Anterior cingulate cortex (tissue), 58 donors: ENCODE measurements at places on chromosomes 6 and 20.

- DNase-seq = no peak
Observed at GRCh38 chr20:21681234-21681921, 24.1 kb upstream of the PAX1 start.

GRCh38 chr6:34562350-34562749 is 6.2 kb upstream of the SPDEF start:
- DNase-seq = no peak

- no peak for DNase-seq
Observed at GRCh38 chr20:47038566-47039560, 144.2 kb downstream of the EYA2 start.

DNA sequence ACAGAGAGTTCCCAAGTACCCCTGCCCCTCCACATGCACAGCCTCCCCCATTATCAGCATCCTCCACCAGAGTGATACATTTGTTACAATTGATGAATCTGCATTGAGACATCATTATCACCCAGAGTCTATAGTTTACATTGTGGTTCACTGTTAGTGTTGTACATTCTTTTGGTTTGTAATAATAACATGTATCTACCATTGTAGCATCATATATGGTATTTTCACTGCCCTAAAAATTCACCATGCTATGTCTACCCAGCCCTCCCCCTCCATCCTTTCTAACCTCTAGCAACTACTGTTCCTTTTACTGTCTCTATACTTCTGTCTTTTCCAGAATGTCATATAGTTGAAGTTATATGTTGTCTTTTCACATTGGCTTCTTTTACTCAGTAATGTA is 273.9 kb upstream of the RNF217 start:
- DNase-seq = no peak

DNA sequence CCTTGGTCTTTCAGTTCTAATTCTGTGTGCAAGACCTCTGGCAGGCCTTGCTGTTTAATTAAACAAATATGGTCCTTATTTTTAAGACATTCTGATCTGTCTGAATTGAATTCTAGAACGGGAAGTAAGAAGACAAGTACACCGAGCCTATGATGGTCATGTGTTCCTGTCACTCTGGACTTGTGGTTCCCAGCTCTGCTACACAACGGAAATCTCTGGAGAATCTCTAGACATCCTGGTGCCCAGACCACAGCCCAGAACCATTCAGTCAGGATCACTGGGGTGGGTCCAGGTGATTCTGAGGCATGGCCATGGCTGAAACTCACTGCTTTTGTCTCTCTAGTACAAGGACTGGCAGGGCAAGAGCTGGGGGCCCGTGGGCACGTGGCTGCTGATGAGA is 15.9 kb upstream of the KCNK16 start:
- DNase-seq = no peak

DNA sequence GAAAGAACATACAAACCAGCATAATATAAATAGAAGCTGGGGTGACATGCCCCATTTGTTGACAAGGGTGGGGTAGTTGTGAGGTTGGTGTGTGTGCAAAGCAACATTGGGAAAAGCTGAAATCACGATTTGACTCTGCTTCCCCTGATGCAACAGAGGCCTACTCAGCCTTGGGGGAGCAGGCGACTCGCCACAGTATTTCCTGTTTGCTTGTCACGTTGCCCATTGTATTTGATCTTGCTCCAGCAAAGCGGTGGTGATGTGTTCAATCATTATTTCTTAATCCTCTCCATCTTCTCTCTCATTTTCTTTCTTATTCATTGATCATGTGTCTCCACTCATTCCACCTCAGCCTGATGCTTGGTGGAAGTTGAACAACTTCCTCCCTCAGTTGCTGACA is 165.8 kb upstream of the CITED2 start:
- no peak for DNase-seq

DNA sequence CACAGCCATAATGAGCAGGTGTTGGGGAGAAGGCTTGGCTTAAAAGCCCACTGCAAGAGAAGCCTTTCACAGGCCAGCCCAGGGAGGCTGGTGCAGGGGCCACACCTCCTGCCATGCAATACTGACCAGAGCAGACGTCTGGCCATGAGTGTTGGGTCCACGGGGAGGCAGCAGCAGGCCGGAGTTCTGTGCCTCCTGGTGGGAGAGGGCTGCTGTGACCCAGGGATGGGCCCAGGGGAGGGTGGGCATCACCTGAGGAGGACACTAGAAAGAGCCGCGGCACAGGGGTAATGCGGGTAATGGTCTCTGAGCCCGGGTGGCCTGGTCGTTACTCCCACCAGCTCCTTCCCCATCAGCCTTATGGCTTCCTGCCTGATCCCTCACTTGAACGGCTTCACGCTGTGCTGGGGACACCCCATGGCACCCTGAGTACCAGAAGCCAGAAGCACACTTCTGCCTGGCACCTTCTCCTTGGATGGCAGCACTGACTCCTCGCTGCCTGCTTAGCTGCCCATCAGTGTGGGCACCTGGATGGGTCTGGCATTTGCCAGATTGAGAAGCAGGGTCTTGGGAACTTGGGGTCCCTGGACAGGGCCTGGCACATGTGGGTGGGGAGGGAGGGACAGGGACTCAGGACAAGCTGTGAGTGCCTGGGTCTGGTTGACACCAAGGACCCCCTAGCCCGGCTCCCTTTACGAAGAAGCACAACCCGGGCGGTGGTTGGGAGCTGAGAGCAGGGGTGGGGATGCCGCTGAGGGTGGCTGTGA is 108.8 kb downstream of the ASXL1 start:
- DNase-seq = no peak

- DNase-seq = no peak
Observed at GRCh38 chr20:48758206-48758820, 69.5 kb downstream of the PREX1 start.

GRCh38 chr20:40438161-40438830 is 250.7 kb downstream of the MAFB start:
- no peak for DNase-seq

DNA sequence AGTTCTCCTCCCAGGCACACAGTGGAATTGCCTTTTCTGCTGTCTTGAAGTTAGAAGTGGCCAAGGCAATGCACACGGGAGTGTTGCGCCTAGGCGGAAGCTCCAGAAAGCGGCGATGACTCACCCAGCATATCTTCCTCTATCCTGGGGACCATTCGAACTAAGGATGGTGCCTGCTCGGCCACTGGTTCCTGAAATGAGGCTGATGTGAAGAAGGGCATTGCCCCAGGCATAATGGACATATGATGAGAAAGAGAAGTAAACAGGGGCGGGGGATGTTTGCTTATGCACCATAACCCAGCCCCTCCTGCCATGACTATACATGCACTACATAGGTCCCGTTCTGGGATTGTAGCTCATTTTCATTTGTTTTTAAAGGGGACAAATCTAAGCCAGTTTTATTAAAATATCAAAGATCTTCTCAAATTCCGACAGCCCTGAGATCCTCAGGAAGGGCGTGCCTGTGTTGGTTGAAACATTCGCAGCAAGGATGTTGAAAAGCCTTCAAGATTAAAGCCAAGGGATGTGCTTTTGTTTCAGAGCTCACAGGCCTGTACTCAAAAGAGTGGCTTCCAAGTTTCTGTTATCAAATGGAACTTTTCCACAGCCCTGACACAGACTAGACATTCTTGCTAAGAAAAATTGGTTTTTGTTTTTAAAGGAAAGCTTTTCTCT is 218.5 kb downstream of the LY86 start:
- peak; percentile 32 for DNase-seq

DNA sequence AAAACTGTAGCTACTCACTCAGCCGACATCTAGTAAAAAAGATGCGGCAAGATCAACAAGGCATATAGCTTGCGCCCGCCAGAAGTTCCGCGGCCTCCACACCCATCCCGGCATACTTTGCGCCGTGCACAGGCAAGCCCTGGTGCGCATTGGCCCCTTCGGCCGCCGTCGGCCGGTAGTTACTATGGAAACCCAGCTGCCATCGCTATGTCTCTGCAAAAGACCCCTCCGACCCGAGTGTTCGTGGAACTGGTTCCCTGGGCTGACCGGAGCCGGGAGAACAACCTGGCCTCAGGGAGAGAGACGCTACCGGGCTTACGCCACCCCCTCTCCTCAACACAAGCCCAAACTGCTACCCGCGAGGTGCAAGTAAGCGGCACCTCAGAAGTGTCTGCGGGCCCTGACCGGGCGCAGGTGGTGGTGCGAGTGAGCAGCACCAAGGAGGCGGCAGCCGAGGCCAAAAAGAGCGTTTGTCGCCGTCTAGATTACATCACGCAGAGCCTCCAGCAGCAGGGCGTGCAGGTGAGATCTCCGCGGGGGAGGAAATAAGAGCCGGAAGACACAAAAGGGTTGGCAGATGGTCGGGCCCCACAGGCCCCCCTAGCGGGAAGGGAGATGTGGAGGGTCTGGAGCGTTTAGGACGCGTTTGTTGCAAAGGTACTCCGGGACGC is at the start of gene IRAK1BP1:
Gene IRAK1BP1, plus strand, starts transcription at position 182 of the 671 bp plus-strand sequence. Its CDS starts 26 bp downstream, at position 208.
- peak; percentile 83 for DNase-seq

GRCh38 chr6:4464638-4465037 is 311.6 kb upstream of the CDYL start:
- no peak for DNase-seq

DNA sequence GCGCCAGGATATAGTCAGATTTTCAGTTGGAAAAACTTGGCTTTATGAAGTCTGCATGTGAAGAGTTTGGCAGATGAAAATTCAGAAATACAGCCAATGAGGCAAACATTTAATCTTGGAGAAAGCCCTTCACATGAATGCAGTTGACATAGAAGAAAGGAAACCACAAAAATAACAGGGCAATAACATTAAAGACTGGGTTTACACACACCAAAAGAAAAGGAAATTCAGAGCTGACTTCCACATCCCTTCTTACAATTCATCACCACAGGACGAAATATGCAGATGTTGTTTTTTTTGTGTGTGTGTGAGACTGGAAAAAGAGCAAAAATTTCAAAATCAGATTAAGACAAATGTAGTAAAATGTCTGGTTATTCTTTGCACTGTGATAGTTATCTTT is 69.8 kb upstream of the HEY2 start:
- DNase-seq = no peak

- DNase-seq = no peak
Observed at GRCh38 chr6:69422475-69422874, 374.3 kb downstream of the LMBRD1 start.
